Gastroesophageal sphincter (tissue), 4 donors: ENCODE measurements at places on chromosomes 2 and 18.

- no peak for ATAC-seq
- peaks cover 32% of the 10 kb centered on the region for H3K27me3 ChIP-seq
- H3K4me3 ChIP-seq, result no peak overlapping the region
These were observed 136.1 kb downstream of the TMEM200C start for GRCh38 chr18:5759194-5759593.

- no peak for ATAC-seq
- H3K4me3 ChIP-seq, result no peak overlapping the region
- H3K36me3 ChIP-seq, result no peaks in the 10 kb centered on the region
- H3K4me1 ChIP-seq, result no peaks in the 10 kb centered on the region
- H3K27ac ChIP-seq, result no peak overlapping the region
- no peaks in the 10 kb centered on the region for H3K27me3 ChIP-seq
These were observed 69.7 kb downstream of the DCC start for GRCh38 chr18:52409727-52410126.

- H3K27ac ChIP-seq, result no peak overlapping the region
- no peaks in the 10 kb centered on the region for H3K36me3 ChIP-seq
- H3K4me3 ChIP-seq, result no peak overlapping the region
- H3K27me3 ChIP-seq, result no peaks in the 10 kb centered on the region
- H3K4me1 ChIP-seq, result no peaks in the 10 kb centered on the region
These were observed 57.3 kb downstream of the RHOB start for GRCh38 chr2:20504174-20504573.

- H3K4me1 ChIP-seq, result peaks cover 10% of the 10 kb centered on the region
- H3K4me3 ChIP-seq, result no peak overlapping the region
These were observed 139.3 kb downstream of the SETBP1 start for GRCh38 chr18:44819944-44820510.

DNA sequence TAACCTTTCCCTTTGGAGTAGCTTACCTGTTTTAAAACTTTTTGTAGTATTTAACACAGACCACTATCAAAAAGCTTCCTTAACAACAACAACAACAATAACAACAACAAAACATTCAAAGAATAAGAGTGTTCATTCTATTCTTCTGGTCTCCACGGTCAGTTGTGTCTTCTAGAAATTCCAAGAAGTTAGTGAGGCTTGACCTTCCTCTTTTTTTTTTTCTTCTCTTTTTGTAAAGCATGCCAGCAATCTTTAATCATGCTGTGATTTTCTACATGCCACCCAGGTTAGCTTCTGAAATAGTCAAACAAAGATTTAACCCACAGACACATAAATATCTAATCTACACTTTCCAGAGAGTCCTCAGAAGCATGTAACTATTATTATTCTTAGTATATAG is 28.4 kb upstream of the KLHL14 start:
- no peak overlapping the region for H3K4me3 ChIP-seq
- H3K36me3 ChIP-seq, result no peaks in the 10 kb centered on the region
- no peaks in the 10 kb centered on the region for H3K4me1 ChIP-seq
- H3K27me3 ChIP-seq, result no peaks in the 10 kb centered on the region
- H3K27ac ChIP-seq, result no peak overlapping the region
- ATAC-seq, result no peak
